Activated T-helper 1 cell treated with Interleukin-2 at 50 U/mL for 16 hours (primary cell): ENCODE measurements at places on chromosomes 16 and 17.

GRCh38 chr17:32529604-32530003 lies 42.8 kb downstream of the CDK5R1 start:
- no peak for DNase-seq

DNA sequence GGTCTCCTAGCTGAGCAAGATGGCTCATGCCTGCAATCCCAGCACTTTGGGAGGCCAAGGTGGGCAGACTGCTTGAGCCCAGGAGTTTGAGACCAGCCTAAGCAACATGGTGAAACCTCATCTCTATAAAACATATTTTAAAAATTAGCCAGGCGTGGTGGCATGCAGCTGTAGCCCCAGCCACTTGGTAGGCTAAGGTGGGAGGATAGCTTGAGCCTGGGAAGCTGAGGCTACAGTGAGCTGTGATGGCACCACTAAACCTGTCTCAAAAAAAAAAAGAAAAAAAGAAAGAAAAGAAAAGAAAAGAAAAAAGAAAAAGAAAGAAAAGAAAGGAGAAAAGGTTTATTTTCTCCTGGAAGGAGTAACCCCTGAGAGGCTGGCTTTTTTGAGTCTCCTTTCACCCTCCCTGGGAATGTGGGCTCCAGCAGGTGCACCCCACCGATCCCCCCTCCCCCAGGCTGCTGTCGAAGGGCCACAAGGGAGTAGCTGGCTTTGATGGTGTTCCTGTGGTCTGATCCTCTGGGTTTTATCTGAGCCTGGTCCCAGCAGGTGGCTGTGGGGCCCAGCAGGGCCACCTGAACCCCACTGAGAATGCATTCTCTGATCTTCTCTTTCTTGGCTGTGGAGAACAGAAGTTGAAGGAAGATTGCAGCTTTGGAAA lies 29.9 kb upstream of the TNRC6C start:
- DNase-seq, result no peak

GRCh38 chr17:79842656-79843473 lies 3.6 kb upstream of the CBX4 start:
- no peak for DNase-seq

DNA sequence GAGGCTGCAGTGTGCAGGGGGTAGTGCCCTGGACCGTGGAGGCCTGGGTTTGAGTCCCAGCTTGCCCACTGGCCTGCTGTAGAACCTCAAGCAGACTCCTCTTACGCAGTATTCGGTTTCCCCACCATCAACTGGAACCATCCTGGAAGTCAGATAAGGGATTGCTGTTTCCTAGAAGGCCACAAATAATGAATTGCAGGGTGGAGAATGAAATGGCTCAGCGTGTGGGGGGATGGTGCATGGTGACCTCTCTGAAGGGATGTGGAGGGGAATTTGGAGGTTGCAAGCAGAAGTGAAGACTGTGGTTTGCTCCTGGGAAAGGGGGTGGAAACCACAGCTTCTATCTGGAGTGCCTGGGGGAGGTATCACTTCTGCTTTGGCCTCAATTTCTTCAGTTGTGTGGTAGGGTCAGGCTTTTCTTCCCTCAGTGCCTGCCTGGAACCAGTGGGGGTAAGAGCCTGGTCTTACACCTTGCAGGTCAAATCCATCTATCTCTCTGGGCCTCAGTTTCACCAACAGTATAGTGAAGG lies 1.7 kb downstream of the ADGRG5 start:
- DNase-seq, result no peak

DNA sequence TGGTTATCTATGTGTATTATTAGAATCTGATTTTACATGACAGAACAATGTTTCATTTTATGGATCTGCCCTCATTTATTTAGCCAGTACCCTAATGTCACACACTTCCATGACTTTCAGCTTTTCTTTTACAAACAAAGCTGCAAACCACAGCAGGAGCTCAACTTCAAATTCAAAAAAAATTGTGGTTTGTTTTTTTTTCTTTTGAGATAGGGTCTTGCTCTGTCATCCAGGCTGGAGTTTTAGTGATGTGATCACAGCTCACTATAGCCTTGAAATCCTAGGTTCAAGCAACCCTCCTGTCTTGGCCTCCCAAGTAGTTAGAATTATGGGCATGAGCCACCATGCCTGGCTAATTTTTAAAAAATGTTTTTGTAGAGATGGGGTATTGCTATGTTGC lies 8.2 kb upstream of the MPRIP start:
- DNase-seq, result no peak

- DNase-seq, result no peak
Measured at GRCh38 chr16:69108064-69108904, 2.8 kb downstream of the HAS3 start.
